Ovary (tissue), 10 donors: ENCODE measurements at places on chromosomes 2 and 18.

- H3K4me3 ChIP-seq, result no peak overlapping the region
- no peak overlapping the region for H3K27ac ChIP-seq
- no peak for DNase-seq
- no peaks in the 10 kb centered on the region for H3K4me1 ChIP-seq
- no peaks in the 10 kb centered on the region for H3K36me3 ChIP-seq
Measured at GRCh38 chr2:29222381-29223179, 107.4 kb downstream of the CLIP4 start.

GRCh38 chr2:239160226-239161143, 240.3 kb downstream of the HDAC4 start:
- H3K27me3 ChIP-seq, result no peaks in the 10 kb centered on the region
- no peak for DNase-seq
- no peaks in the 10 kb centered on the region for H3K4me1 ChIP-seq
- H3K27ac ChIP-seq, result no peak overlapping the region
- H3K4me3 ChIP-seq, result no peak overlapping the region
- H3K36me3 ChIP-seq, result no peaks in the 10 kb centered on the region

DNA sequence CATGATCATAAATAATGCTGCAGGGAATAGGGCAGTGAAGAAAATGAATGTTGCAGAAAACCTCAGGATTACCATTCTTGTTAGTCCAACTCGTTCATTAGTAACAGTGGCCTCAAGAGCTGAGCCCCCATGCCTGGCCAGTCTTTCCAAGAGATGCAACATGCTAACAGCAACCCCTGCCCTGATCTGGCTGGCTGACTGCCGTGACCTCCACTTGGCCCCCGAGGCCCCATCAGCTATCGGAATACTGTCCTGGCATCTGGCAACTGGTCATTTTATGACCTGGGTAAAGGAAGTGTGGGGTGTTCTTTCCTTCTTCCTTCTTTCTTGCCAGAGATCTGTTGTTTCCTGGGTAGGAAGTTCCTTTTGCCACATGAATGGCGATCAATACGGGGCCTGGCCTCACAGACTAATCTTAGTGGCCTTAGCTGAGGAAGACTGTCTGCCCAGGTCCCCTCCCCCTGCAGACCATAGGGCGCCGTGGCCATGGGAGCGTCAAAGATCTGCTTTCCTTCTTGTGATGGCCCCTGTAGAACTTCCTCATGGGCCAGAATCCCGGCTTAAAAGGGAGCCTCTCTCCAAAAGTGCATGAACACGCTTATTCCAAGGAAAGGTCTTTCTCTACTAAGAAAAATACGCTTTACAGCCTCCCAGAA, 10.6 kb upstream of the TRABD2A start:
- H3K4me1 ChIP-seq, result peaks cover 12% of the 10 kb centered on the region
- no peaks in the 10 kb centered on the region for H3K36me3 ChIP-seq
- H3K27me3 ChIP-seq, result no peaks in the 10 kb centered on the region
- DNase-seq, result no peak
- H3K27ac ChIP-seq, result no peak overlapping the region

- DNase-seq, result no peak
- H3K4me3 ChIP-seq, result no peak within 1 kb of the TSS
- H3K36me3 ChIP-seq, result no peaks in the 10 kb centered on the region
- H3K4me1 ChIP-seq, result peaks cover 4% of the 10 kb centered on the region
Measured at GRCh38 chr2:44941551-44942234, at the start of gene SIX3. TSS of gene SIX3 (plus strand) at chr2:44941702. CDS start at chr2:44942105, 403 bp downstream.

DNA sequence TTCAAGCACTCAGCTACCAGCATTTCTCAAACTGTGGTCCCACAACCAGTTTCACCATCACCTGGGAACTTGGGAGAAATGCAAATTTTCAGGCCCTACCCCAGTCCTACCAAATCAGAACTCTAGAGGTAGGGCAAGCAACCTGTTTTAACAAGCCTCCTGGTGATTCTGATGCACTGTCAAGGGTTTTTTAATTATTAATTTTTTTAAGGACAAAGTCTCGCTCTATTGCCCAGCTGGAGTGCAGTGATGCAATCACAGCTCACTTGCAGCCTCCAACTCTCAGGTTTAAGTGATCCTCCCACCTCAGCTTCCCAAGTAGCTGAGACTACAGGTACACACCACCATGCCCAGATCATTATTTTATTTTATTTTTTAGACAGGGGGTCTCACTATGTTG, 7.8 kb downstream of the ACMSD start:
- no peak overlapping the region for H3K27ac ChIP-seq
- no peaks in the 10 kb centered on the region for H3K27me3 ChIP-seq
- DNase-seq, result no peak
- H3K36me3 ChIP-seq, result no peaks in the 10 kb centered on the region
- H3K4me3 ChIP-seq, result no peak overlapping the region
- no peaks in the 10 kb centered on the region for H3K4me1 ChIP-seq

DNA sequence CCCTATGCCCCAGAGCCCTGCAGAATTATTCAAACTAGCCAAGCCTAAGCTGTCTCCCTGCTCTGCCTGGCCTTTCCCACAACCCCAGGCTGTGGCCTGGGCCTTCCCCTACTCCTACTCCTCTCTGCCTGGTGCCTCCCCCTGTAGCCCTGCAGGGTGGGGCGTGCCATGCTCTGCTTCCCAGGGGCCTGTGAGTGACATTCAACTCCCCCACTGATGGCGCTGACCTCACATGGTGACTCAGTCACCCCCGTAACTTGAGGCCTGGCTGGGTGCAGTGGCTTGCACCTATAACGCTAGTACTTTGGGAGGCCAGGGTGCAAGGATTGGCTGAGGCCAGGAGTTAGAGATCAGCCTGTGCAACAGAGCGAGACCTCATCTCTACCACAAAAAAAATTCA, 60.6 kb downstream of the KIF1A start:
- no peaks in the 10 kb centered on the region for H3K36me3 ChIP-seq
- H3K27me3 ChIP-seq, result no peaks in the 10 kb centered on the region
- H3K4me3 ChIP-seq, result no peak overlapping the region
- H3K4me1 ChIP-seq, result no peaks in the 10 kb centered on the region
- DNase-seq, result no peak

DNA sequence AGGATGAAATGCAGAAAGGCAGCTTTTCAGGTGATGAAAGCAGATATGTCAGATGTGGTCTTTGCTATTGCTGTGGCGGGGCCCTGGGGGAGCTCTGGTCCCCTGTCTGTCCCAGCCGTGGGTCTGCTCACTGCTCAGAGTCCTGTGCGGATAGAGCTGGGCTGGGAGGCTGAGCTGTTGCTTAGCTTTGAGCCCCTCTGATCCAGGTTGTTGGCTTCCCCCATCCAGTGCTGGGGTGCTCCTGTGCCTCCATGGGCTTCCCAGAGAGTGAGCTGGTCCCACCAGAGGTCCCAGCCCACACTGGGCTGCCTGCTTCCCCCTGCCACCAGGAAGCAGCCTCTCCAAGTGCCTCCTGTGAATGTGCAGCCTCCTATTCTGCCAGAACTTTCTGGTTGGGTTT, 55.4 kb downstream of the SH3RF3 start:
- H3K27ac ChIP-seq, result no peak overlapping the region
- H3K27me3 ChIP-seq, result no peaks in the 10 kb centered on the region
- DNase-seq, result no peak
- no peak overlapping the region for H3K4me3 ChIP-seq
- no peaks in the 10 kb centered on the region for H3K36me3 ChIP-seq

DNA sequence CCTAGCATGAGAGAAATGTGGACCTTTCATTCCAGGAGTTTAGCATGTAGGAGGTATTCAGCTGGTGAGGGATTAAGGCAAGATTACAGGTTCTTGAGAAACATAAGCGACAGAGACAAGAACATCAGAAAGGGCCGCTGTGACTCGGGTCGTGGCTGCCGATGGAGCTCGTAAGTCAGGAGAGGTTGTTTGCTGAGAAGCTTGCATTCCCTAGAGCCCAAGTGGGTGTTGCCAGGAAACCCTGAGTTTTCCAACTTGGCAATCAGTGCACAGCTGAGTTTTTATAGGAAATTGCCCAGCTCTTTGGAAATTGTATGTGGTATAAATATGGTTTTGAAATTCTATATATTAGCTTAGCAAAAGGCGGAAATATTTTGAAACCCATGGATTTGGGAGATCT, 46.4 kb upstream of the CYP1B1 start:
- H3K4me3 ChIP-seq, result no peak overlapping the region
- H3K4me1 ChIP-seq, result peaks cover 6% of the 10 kb centered on the region
- DNase-seq, result no peak

DNA sequence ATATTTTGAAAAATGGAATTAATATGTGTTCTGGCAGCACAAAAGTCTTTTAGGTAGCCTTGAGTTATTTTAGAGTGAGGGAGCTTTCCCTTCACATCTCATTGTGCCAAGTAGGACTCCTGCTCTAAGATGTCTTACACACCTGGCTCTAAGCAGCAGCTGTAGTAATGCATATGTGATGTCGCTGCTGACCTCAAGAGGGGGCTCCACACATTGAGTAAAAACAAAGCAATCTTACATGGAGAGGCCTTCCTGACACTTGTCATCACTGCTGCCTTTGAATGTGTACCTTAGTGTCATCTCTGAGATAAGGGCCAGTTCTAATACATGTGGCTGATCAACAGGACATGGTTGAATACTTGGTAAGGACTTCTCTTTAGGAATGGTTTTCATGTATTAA, 75.8 kb downstream of the ACTR3 start:
- no peak for DNase-seq
- no peak overlapping the region for H3K4me3 ChIP-seq
- no peaks in the 10 kb centered on the region for H3K36me3 ChIP-seq

DNA sequence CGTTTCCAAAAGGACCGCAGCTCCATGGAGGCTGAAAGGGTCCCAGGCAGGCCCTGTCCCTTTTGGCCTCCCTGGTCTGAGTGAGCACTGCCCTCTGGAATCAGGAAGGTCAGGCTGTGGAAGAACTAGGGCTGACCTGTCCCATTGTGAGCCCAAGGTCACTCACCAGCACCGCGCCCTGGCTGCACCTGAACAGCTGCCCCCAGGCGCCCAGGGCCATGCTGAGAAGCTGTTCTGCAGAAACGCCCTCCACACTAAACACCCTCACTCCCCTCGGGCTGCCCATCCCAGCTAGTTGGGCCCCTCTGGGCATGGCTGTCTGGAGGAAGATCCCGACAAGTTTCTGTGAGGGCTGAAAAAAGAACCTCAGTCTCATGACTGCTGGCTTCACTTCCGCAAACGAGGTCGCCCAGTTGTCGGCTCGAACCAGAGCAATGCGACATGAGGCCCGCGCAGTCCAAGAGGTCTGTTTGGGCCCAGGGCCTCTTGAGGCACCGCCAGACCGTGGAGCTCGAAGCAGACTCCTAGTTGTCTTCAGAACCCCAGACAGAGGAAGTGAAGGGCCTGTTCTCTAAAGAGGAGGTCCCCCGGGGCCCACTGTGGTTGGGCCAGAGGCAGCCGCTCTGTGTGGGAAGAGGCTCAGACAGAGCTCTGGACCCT, 64.4 kb downstream of the INPP5D start:
- no peaks in the 10 kb centered on the region for H3K27me3 ChIP-seq
- H3K27ac ChIP-seq, result no peak overlapping the region

DNA sequence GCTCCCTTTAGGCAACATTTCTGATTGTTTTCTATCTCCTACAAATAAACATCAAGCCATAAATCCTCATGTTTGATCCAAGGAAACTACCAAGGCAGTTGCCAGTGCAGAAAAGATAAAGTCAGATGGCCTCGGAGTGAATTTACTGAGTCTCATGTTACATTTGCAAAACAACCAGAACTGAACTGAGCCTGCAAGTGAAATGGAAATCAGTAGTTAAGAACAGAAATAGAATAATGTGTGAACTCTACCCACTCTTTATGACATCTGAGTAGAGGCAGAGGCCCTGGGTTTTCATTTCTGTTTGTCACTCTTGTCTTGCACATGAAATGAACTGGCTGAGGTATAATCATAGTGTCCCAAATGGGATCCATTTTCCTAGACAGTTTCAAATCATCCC, 20.4 kb upstream of the DAPL1 start:
- H3K4me1 ChIP-seq, result peaks cover 3% of the 10 kb centered on the region
- H3K27me3 ChIP-seq, result no peaks in the 10 kb centered on the region
- DNase-seq, result no peak
- H3K4me3 ChIP-seq, result no peak overlapping the region

DNA sequence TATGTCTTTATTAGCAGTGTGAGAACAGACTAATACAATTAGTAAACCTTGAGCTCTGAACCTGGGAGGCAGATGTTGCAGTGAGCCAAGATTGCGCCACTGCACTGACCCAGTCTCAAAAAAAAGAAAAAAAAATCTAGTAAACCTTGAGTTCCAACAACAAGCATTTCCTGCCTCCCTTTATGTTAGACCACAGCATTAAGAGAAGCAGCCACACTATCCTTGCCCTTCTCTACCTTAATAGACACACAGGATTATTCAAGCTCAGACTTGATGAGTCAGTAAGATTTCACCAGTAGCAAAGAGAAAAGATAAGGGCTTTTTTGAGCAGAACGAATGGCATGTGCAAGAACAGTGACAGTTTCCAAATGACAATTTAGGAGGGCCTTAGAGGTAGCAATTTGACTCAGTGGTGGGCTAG, 18.0 kb upstream of the GLS start:
- peaks cover 6% of the 10 kb centered on the region for H3K4me1 ChIP-seq
- no peak overlapping the region for H3K4me3 ChIP-seq
- H3K27ac ChIP-seq, result no peak overlapping the region
- H3K36me3 ChIP-seq, result no peaks in the 10 kb centered on the region

- H3K4me1 ChIP-seq, result no peaks in the 10 kb centered on the region
- H3K4me3 ChIP-seq, result no peak overlapping the region
- H3K27ac ChIP-seq, result no peak overlapping the region
- no peak for DNase-seq
Measured at GRCh38 chr2:21161122-21161521, 37.4 kb downstream of the TDRD15 start.

DNA sequence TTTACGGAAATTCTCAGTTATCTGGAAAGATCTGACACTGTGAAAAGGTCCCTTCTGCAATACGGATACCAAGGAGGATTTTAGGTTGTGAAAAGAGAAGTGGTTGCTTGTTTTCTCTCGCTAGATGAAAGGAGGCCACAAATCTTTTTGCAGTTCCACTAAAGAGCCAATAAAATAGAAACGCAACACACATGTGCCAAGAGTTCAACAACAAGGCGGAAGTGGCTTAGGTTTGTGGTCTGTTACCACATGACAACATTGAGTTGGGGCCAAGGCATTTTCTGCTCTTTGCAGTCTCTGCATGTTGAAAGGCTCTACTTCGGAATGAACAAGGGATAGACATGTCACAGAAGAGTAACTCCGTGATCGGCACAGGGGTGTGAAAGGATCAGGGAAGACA, 115.7 kb upstream of the OSR1 start:
- no peak overlapping the region for H3K4me3 ChIP-seq
- no peaks in the 10 kb centered on the region for H3K4me1 ChIP-seq
- DNase-seq, result no peak
- no peak overlapping the region for H3K27ac ChIP-seq
- H3K27me3 ChIP-seq, result no peaks in the 10 kb centered on the region

- no peak for DNase-seq
- H3K27me3 ChIP-seq, result no peaks in the 10 kb centered on the region
- peaks cover 10% of the 10 kb centered on the region for H3K4me1 ChIP-seq
- no peak overlapping the region for H3K27ac ChIP-seq
- no peak overlapping the region for H3K4me3 ChIP-seq
- no peaks in the 10 kb centered on the region for H3K36me3 ChIP-seq
Measured at GRCh38 chr2:237429753-237430152, 15.8 kb upstream of the COL6A3 start.
